ENCODE measurements at places on chromosomes 4 and X. TPM values are rescaled to one million over a fixed set of nuclear protein-coding genes. Genes with fewer than 3 reads are reported as not detected.

The CXCL5 gene
- 0.16 TPM for total RNA-seq

GRCh38 chr4:158297866-158298265 is 87.6 kb downstream of the TMEM144 start:
- DNase-seq: no peak

DNA sequence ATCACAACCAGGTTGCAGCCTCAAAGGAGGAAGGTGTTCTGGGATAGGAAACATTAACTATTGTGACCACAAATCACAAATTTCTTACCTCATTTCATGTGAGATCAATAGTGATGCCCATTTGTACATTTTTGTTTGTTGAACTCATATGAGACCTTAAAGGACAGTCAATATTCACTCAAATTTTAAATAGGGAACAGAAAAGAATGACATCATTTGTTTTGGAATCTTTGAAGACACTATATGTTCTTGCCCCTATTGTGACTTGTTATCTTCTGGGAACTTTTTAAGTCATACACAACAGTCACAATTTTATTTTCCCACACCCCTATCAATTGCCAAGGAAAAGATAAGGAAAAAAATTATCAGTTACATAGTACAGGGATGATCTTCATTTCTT is 346.5 kb downstream of the ARAP2 start:
- no peak for DNase-seq

DNA sequence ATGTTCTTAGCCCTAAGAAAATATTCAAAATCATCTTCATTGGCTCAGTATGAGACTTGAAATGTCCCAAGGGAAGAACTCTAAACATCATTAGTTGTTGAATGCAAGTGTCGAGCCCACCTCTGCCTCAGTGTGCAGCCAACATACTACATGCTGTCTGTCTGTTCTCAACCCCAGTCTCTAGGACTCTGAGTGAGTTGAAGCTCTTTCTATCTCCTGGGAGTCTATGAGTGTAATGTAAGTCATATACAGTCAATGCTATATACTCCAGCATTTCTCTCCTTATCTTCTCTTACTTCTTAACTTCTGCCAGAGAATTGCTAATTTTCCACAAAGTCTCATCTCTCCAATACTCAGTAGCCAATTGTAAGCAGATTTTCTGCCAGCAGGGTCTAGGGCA is 61.3 kb downstream of the SPATA18 start:
- no peak for DNase-seq

Measured in testis (tissue), 5 donors.